ENCODE measurements at places on chromosomes 1 and 21.

GRCh38 chr1:206679738-206680211, 4.9 kb upstream of the MAPKAPK2 start:
- peaks cover 9% of the 10 kb centered on the region for H3K4me1 ChIP-seq
- no peaks in the 10 kb centered on the region for H3K27me3 ChIP-seq
- H3K36me3 ChIP-seq: no peaks in the 10 kb centered on the region
- no peak overlapping the region for H3K4me3 ChIP-seq

GRCh38 chr1:3248155-3249141, 179.4 kb downstream of the PRDM16 start:
- no peaks in the 10 kb centered on the region for H3K4me1 ChIP-seq
- DNase-seq: no peak
- no peak overlapping the region for H3K27ac ChIP-seq
- no peaks in the 10 kb centered on the region for H3K36me3 ChIP-seq
- H3K27me3 ChIP-seq: peaks cover 3% of the 10 kb centered on the region
- no peak overlapping the region for H3K4me3 ChIP-seq

- no peak overlapping the region for H3K27ac ChIP-seq
- no peak for DNase-seq
- H3K4me1 ChIP-seq: peaks cover 8% of the 10 kb centered on the region
- H3K36me3 ChIP-seq: no peaks in the 10 kb centered on the region
- H3K27me3 ChIP-seq: no peaks in the 10 kb centered on the region
Observed at GRCh38 chr1:180544050-180544449, 14.7 kb upstream of the OVAAL start.

DNA sequence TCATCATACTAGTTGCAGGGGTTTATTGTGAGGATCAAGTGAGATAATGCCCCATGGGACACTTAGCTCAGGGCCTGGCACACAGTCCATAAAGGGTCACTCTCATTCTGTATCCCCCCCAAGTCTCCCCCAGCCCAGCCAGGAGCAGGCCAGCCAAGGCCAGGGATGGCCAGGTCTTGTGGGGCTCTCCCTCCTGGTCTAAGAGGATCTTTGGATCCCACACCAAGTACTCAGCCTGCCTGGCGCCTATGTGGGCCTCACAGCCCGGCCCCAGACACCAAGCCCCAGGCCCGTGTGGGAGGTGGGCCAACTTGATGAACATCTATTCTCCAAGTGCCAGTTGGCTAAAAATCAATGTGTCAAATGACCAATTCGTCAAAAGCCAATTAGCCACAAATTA, 117.8 kb downstream of the GLIS1 start:
- H3K27me3 ChIP-seq: no peaks in the 10 kb centered on the region
- H3K27ac ChIP-seq: no peak overlapping the region
- DNase-seq: no peak
- H3K4me3 ChIP-seq: no peak overlapping the region

DNA sequence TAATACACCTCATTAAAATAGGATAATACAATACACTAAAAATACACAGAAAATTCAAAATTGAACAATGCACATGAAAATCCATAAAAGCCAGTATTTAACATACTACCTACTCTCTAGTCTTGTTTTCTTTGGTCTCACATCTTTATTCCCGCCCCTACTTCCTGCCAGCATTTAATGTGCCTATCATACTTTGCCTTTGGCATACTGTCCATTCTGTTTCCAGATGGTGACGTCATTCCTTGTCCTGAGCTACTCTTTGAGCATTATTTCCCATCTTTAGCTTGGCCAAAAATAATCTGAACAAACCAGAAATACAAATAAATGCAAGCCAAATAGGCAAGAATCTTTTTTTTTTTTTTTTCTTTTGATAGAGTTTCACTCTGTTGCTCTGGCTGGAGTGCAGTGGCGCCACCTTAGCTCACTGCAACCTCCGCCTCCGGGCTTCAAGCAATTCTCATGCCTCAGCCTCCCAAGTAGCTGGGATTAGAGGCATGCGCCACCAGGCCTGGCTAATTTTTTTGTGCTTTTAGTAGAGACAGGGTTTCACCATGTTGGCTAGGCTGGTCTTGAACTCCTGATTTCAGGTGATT, 4.4 kb downstream of the HFM1 start:
- H3K36me3 ChIP-seq: no peaks in the 10 kb centered on the region
- DNase-seq: no peak
- no peaks in the 10 kb centered on the region for H3K4me1 ChIP-seq
- no peaks in the 10 kb centered on the region for H3K27me3 ChIP-seq
- H3K4me3 ChIP-seq: no peak overlapping the region
- no peak overlapping the region for H3K27ac ChIP-seq

DNA sequence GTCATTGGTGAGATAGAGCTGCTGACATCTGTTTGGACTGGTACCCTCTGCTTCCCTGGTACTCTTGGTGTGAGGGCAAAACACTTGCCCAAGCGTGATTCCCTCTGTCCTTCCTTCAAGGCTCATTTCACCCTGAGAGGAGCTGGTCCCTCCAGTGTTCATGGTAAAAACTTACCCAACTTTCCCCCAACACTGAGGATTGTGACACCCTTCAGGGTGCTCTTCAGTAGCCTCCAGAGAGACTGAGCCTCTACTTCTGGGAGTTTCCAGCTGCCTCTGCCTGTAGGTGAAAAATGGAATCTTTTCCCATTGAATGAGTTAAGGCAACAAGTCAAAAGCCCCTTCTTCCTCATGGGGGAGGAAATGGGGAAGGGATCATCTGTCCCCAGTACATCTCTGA, 9.6 kb downstream of the CCDC190 start:
- H3K27me3 ChIP-seq: no peaks in the 10 kb centered on the region
- no peak overlapping the region for H3K27ac ChIP-seq
- no peak for DNase-seq
- no peak overlapping the region for H3K4me3 ChIP-seq

- H3K27ac ChIP-seq: no peak overlapping the region
- H3K36me3 ChIP-seq: no peaks in the 10 kb centered on the region
- no peak overlapping the region for H3K4me3 ChIP-seq
- no peaks in the 10 kb centered on the region for H3K27me3 ChIP-seq
Observed at GRCh38 chr1:178573330-178573729, 60.4 kb downstream of the TEX35 start.

DNA sequence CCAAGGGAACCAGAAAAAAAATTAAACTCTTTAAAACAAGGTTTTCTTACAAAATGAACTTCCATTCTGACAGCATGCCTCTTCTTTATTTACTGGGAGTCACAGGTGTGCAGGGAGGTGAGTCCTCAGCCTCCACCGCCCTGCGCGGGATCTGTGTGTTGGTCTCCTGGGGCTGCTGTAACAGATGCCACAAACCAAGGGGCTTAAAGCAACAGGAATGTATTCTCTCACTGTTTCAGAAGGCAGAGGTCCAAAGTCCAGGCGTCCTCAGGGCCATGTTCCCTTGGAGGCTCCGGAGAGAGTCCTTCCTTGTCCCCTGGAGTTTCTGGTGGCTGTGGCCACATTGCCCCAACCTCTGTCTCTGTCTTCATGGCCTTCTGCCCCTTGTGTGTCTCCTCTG, 123.6 kb upstream of the C1orf174 start:
- H3K4me3 ChIP-seq: no peak overlapping the region
- H3K27ac ChIP-seq: no peak overlapping the region
- no peaks in the 10 kb centered on the region for H3K27me3 ChIP-seq
- no peaks in the 10 kb centered on the region for H3K4me1 ChIP-seq
- no peak for DNase-seq
- H3K36me3 ChIP-seq: no peaks in the 10 kb centered on the region

DNA sequence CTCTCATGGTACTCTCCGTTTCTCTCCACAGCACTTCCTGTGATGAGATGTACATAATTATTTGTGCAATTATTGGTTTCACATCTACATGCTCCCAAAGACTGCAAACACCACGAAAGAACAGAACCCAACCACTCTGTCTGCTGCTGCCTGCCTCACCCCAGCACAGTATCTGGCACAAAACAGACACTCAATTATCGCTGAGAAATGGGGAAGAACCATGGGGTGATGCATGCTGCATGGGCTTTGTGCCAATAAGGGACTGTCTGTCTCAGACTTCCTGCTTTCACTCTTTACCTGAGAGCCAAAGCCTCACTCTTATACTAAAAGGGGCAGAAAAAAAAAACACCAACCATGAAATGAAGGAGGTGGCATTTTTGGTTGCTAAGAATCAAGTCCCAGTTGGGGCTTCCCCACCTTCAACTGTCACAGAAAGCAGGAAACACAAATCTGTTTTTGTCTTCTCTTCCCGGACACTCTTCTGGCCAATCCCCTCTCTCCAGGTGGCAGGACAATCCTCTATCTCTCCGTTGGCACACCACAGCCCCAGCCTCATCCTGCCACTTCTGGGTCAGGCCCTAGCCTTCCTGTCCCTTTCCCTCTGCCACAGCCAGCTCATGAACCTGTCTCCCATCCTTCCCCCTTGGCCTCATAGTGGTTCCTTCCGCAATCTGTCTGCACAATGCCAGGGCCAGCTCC, 82.0 kb downstream of the TGFBR3 start:
- H3K27me3 ChIP-seq: no peaks in the 10 kb centered on the region
- H3K36me3 ChIP-seq: no peaks in the 10 kb centered on the region
- peaks cover 10% of the 10 kb centered on the region for H3K4me1 ChIP-seq
- DNase-seq: no peak
- no peak overlapping the region for H3K4me3 ChIP-seq

Data from IMR-90 (cell line).